ENCODE measurements at places on chromosomes 13 and 19. TPM values are rescaled to one million over a fixed set of nuclear protein-coding genes. Genes with fewer than 3 reads are reported as not detected.

The CACNG8 gene
- total RNA-seq: not detected

DNA sequence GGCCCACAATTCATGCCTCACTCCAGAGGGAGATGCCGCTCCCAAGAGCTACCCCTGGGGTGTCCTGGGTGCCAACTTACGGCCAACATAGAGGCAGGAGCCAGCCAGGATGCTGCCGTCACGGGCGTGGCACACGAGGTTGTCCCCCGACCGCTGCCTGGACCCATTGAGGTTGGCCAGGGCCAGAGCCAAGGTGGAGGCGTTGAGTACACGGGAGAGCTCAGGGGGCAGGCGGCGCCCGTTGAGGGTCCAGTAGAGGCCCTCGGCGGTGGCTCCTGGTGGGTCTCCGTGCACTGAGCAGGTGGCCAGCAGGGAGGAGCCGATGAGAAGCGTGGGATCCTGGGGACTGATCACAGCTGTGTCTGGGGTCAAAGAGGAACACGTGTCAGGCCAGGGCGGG is 7.1 kb downstream of the CRLF1 start:
- H3K27me3 ChIP-seq: peaks cover 18% of the 10 kb centered on the region
- H3K27ac ChIP-seq: no peak overlapping the region
- no peak for DNase-seq
- peaks cover 14% of the 10 kb centered on the region for H3K4me1 ChIP-seq
- no peak overlapping the region for H3K4me3 ChIP-seq

DNA sequence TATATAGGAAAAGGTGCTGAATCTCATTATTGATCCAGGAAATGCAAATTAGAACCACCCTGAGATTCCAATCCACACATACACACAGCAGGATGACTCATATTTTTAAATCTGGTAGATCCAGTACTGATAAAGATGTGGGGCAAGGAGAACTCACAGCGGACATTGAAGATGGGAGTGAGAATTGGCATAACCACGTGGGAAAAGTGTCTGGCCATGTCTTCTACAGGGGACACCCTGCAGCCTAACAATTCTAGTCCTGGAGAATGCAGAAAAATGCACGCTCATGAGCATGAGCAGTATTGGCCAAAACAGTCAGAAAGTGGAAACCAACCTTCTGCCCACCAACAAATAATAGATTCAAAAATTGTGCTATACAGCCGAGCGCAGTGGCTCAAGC is 13.5 kb upstream of the BCL3 start:
- no peak overlapping the region for H3K27ac ChIP-seq
- no peak for DNase-seq

DNA sequence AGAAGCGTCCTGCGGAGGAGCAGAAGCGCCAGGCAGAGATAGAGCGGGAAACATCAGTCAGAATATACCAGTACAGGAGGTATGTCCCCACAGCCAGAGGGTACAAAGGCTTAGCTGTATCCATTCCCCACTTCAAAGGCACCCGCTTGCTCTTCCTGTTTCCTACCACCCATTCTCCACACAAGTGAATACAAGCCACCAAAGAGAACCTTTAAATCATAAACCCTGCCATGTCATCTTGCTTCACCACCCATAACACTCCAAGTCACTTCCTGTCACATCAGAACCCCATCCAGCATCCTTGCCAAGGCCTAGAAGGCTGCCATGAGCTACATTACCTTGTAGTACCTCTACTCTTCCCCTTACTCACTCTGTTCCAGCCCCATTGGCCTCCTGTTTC is 205.8 kb downstream of the LMO7 start:
- no peaks in the 10 kb centered on the region for H3K27me3 ChIP-seq
- H3K36me3 ChIP-seq: peaks cover 72% of the 10 kb centered on the region
- no peak overlapping the region for H3K27ac ChIP-seq
- no peak overlapping the region for H3K4me3 ChIP-seq
- no peaks in the 10 kb centered on the region for H3K4me1 ChIP-seq

- H3K4me1 ChIP-seq: peaks cover 17% of the 10 kb centered on the region
- no peak overlapping the region for H3K27ac ChIP-seq
- H3K36me3 ChIP-seq: 0 out of 2 replicates have a peak, but pooled peaks cover 2% of the 10 kb centered on the region
- no peak for DNase-seq
Measured at GRCh38 chr19:7865262-7865911, 8.8 kb downstream of the PRR36 start.
